ENCODE measurements at places on chromosomes 2 and 18. TPM values are rescaled to one million over a fixed set of nuclear protein-coding genes. Genes with fewer than 3 reads are reported as not detected.

ARHGEF33 gene
- under 0.01 TPM for total RNA-seq

CRYGD gene
- 5.7 TPM for total RNA-seq

DNA sequence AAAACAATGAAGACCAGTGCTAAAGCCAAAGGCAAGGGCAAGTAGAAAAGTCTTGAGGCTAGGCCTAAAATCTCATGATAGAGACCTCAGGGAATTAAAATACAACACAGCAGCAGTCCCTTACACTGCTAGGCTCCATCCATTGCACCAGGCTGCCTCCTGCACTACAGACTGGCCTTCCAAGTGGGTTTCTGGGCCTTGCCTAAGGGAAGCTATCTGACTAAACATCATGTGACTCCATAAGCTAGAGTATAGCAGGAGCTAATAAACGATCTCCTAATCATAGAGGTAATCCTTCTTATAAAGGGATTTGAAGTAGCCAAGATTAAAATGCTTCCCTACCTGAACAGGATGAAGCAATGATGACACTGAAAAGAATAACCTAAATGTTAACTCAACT, 77.6 kb upstream of the NFU1 start:
- no peak for DNase-seq

DNA sequence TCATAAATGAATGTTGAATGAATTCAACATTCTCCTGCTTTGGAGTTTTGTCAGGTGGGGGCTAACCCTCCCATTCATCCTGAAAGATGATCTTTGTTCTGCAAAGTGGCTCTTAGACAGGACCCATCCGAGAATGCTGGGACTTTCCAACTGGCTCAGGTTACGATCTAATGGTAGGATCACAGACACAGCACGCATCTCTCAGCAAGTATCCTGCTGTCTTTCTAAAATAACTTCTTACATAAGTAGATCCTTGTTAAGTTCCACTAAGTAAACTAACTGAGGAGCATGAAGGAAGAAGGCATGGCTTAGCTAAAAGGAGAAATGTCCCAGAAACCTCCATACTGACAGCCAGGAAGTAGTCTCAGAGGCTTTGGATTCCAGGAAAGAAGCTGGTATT, 23.7 kb downstream of the CYP27A1 start:
- DNase-seq: no peak

DNA sequence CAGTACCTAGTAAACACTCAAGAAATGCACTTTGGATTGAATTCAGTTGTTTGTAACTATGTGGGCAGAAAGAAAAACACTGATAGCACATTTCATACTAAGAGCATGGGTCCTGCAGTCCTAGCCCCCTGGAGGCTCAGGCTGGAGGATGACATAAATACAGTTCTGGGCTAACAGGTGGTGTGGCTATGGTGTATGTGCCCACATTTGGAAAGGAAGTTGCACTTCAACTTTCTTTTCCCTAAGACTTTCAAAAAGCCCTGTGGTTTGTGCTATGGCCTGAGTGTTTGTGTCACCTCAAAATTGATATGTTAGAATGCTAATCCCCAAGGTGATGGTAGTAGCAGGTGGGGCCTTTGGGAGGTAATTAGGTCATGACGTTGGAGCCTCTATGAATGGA, 218.2 kb downstream of the CDCA7 start:
- DNase-seq: no peak

DNA sequence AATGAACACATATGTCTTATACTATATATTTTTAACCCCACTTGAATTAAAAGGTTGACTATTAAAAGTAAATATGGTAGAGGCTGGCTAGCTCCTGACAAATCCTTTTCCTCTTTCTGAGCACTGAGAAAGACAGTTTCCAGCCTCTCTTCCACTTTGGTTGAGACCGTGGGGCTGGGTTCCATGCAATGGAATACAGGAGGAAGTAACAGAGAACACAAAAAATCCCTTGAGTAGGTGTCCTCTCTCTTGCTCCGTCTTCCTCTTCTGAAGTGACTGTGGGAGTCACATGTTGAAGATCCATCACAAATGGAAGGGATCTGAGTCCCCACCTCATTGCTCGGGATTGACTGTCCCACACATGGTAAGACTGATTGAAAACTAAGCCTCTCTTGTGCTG, 36.6 kb upstream of the SIGLEC15 start:
- DNase-seq: no peak

DNA sequence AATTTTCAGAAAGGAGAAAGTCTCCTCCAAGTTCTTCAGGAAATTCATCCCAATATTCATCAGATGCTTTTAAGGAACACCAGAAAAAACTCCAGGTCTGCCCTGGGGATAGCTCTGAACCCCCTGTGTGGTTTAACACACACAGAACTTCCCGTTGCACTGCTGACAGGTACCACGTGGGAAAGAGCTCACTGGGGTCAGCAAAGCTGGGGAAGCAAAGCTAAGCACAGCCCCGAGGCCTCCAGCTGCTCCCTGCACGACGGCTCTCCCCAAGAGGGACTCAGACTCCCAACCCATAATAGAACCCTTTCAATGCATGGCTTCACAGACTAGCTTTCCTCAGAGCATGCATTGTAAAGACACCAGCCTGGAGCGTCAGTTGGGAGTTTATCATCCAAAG, 28.0 kb downstream of the ADI1 start:
- no peak for DNase-seq

Measured in hematopoietic multipotent progenitor cell (in vitro differentiated cells).